Thymus (tissue), 14 donors: ENCODE measurements at places on chromosomes 16 and 17. TPM values are rescaled to one million over a fixed set of nuclear protein-coding genes. Genes with fewer than 3 reads are reported as not detected.

DNA sequence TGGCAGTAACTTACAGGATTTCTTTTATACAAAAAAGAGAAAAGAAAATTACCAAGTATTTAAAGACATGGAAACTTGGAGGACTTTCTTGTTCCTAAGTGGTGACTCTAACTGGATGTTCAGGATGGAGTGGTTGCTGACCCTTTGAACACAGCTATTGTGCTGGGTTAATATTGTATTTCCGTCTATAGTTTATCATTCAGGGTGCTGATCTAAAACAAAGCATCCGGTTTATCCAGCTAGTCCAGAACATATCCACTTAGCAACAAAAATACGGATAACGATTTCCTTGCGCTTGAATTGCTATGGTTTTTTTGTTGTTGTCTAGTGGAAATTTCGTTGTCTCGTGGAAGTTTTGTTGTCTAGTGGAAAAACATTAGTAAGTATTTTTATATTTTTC lies 38.2 kb downstream of the SNTB2 start:
- DNase-seq: no peak

- no peak for DNase-seq
These were observed 101.9 kb downstream of the KCNJ2 start for GRCh38 chr17:70271200-70271599.

DNA sequence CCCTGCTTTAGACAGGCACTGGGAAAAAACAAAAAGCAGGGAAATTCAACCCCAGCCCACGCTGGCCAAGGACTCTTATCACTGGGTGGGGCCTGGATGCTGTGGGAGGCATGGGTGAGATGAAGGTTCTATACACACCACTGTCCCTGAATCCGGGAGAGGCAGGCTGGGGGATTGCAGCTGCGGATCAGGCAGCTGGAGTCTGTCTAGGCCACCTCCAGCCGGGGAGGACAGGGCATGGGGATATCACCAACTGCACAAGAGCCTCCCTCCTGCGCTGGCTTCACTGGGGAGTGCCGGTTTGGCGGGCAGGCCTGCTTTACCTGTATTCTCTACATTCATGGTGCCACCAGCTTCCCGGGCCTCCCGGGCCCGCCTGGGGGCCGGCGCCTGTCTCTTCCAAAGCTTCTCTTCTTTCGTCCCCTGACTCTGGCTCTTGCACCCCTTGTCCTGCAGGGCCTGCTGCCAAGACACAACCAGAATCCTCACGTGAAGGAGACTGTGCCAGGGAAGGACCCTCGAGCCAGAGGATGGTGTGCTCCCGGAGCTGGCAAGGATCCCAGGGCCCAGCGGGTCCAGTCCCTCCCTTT lies 13.9 kb downstream of the KIFC3 start:
- no peak for DNase-seq

DNA sequence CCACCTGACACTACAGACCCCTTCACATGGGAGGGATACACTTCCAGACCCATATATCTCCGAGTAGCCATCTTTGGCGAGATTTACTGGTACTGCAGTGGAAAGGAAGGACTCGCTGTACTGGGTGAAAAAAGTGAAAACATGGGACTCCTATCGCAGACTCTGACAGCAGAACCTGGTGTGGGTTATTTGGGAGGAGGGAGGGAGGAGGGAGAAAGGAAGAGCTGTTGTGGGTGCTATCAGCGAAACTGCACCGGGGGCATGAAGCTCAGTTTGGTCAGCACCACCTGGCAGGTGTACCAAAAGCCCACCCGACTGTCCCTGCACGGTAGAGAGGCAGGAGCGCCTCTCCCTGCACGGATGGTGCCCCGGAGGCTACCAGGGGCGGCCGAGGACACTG lies 5.0 kb downstream of the HBQ1 start:
- DNase-seq: no peak

DNA sequence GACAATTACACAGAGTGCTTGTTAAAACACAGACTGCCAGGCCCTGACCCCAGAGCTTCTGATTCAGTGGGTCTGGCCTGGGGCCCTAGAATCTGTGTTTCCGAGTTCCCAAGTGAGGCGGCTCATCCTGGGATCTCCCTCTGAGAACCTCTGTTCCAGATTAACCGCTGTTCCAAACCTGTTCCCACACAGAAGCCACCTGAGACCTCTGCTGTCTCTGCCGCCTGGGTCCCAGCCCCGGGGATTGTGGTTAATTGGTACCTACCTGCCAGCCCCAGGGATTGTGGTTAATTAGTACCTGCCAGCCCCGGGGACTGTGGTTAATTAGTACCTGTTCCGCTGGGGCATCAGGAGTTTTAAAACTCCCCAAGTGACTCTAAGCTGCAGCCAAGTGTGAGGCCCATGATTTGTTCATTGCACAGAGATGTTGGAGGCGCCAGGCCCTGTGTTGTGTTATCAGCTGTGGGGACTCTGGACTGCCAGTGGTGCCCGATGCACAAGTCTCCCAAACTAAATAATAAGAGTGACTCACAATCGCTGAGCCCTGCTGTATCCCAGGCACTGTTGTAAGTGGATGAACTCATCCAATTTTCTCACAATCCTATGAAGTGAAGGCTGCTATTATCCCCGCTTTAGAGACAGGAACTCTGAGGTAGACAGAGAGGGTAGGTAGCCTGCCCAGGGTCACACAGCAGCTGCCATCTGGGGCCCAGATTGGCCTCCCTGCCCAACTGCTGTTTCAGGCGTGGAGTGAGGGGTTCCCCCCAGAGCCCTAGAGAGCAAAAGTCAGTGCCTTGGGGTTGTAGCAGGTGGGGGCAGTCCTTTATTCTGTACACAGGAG lies 219.7 kb downstream of the IRF8 start:
- no peak for DNase-seq

DNA sequence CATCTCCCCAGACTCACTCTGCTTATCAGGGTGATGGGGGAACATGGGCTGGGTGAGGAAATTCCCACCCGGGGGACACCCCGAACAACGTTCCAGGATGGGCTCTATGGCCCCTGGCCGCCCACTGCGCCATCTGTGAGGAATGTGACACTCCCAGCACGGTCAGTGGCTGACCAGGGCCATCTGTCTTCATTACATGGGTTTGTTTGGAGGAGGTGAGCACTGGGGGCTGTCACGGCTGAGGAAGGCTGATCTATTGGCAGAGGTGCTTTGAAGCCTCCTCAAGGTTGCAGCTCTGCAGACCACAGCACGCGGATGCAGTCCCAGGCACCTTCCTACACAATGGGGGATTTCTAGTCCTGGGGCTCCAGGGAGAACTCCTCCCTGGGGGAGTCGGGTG lies 214.1 kb upstream of the FOXF1 start:
- no peak for DNase-seq

GRCh38 chr16:12132850-12133440 lies 156.4 kb downstream of the SNX29 start:
- no peak for DNase-seq

MT3 gene
- 2.5 TPM for total RNA-seq
